ENCODE measurements at places on chromosomes 6 and 20. TPM values are rescaled to one million over a fixed set of nuclear protein-coding genes. Genes with fewer than 3 reads are reported as not detected.

The ARMH2 gene
- not detected for total RNA-seq

The FRS3 gene
- total RNA-seq: 2.4 TPM

The SPINT4 gene
- not detected for total RNA-seq

The SPATS1 gene
- total RNA-seq: 0.18 TPM

GRCh38 chr6:106381881-106382280, 21.4 kb downstream of the CRYBG1 start:
- H3K36me3 ChIP-seq: no peaks in the 10 kb centered on the region
- H3K27me3 ChIP-seq: no peaks in the 10 kb centered on the region
- H3K27ac ChIP-seq: no peak overlapping the region
- no peak overlapping the region for H3K4me3 ChIP-seq

DNA sequence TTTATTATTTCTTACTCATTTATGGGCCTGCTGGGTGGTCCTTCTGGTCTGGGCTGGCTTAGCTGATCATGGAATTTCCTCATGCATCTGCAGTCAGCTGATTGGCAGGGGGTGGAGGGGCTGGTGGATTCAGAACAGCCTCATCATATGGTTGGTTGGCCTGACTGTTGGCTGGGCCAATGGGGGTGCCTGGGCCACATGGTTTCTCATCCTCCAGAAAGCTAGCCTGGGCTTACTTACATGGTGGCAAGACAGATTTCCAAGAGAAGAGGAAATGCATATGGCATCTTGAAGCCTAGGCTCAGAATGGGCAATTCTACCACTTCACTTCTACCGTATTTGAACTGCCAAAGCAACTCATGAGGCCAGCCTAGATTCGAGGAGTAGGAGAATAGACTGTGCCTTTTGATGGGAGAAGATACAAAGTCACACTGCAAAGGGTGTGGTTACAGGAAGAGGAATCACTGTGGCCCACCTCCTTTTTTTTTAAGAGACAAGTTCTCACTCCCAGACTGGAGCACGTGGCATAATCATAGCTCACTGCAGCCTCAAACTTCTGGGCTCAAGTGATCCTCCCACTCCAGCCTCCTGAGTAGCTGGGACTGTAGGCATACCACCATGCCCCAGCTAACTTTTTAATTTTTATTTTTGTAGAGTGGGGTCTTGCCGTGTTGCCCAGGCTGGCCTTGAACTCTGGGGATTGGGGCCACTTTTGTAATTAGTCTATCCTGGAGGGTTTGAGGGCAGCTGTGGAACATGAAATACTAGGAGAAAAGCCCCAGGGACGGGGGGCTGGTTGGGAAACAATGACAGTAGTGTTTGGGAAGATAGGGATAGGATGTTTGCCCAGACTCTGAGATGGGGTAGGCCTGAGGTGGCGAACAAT, 47.6 kb upstream of the RNF24 start:
- peaks cover 4% of the 10 kb centered on the region for H3K4me1 ChIP-seq
- no peaks in the 10 kb centered on the region for H3K27me3 ChIP-seq
- no peak for DNase-seq
- no peaks in the 10 kb centered on the region for H3K36me3 ChIP-seq
- H3K27ac ChIP-seq: peak overlapping the region; percentile 59

GRCh38 chr6:89353118-89353556, 615 bp upstream of the UBE2J1 start:
- H3K27ac ChIP-seq: peak overlapping the region; percentile 99
- peaks cover 4% of the 10 kb centered on the region for H3K4me1 ChIP-seq
- H3K27me3 ChIP-seq: no peaks in the 10 kb centered on the region
- no peaks in the 10 kb centered on the region for H3K36me3 ChIP-seq
- peak overlapping the region; percentile 64 for H3K4me3 ChIP-seq
- DNase-seq: no peak

GRCh38 chr20:25296094-25297093, 48.5 kb downstream of the PYGB start:
- H3K27ac ChIP-seq: peak overlapping the region; percentile 46
- H3K36me3 ChIP-seq: no peaks in the 10 kb centered on the region
- no peak for DNase-seq
- peaks cover 8% of the 10 kb centered on the region for H3K4me1 ChIP-seq
- H3K27me3 ChIP-seq: no peaks in the 10 kb centered on the region

DNA sequence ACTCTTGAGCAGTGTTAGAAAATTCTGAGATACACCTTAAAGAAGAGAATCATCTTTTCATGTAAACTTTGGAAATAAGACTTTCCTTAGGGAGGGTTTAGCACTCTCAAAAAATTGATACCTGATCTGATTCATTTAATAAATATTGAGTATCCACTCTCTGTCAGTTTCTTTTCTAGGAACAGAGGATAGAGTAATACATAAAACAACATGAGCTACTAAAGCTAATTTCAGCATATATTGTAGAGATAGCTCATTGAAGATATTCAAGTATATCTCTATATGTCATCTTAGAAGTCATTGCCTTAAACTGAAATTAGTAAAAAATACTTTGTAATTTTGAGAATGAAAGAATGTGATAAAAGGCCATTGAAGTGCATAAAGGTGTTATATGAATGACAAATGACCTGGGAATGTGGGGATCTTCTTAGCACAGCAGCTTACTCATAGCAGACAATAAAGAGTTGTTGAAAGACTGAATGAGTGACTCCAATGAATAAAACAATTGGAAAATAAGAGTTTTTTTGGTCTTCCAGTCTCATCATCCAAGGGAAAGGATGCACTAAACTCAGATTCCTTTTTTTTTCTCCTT, 29.2 kb downstream of the RHAG start:
- DNase-seq: no peak
- H3K4me3 ChIP-seq: no peak overlapping the region
- peaks cover 3% of the 10 kb centered on the region for H3K27me3 ChIP-seq
- H3K4me1 ChIP-seq: no peaks in the 10 kb centered on the region
- H3K27ac ChIP-seq: no peak overlapping the region

DNA sequence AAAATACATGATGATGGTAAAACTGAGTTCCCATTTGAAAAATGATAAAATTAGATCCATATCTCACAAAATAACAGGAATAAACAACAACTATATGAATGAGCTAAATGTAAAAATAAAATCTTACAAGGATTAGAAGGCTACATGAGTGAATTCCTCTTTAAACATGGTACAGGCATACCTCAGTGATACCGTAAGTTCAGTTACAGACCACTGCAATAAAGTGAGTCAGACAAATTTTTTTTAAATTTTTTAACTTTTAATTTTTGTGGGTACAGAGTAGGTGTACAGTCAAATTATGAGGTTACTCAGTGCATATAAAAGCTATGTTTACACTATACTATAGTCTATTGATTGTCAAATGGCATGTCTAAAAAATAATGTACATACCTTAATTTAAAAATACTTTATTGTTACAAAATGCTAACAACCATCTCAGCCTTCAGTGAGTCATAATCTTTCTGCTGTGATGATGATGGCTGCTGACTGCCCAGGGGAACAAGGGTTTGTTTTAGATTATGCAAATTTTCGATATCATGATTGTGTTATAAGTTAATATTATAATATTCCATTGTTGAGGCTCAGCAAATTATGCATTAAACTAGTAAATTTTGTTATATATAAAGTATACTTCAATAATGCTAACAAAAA, 222.8 kb upstream of the RUNX2 start:
- no peak for DNase-seq
- H3K36me3 ChIP-seq: no peaks in the 10 kb centered on the region
- H3K27me3 ChIP-seq: no peaks in the 10 kb centered on the region
- H3K4me3 ChIP-seq: no peak overlapping the region

DNA sequence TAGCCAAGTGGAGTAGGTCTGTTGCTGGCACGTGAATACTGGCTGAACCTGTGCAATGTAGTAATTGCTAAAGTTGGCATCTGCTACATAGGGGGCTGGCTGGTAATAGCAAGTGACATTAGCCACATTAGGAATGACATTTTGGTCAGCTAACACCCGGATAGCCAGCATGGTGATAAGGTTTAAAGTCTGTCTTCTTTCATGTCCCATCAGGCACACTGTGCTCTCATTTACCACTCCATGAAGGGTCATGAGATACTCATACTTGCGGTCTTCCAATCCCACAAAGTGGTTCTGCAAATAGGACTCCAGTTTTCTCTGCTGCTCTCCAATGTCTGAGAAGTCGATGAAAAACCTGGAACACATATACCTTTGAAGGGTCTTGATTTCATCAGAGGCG, 2.8 kb downstream of the TENT5A start:
- no peaks in the 10 kb centered on the region for H3K27me3 ChIP-seq
- no peak for DNase-seq
- no peaks in the 10 kb centered on the region for H3K4me1 ChIP-seq
- no peak overlapping the region for H3K4me3 ChIP-seq
- H3K36me3 ChIP-seq: no peaks in the 10 kb centered on the region
- no peak overlapping the region for H3K27ac ChIP-seq

- H3K4me3 ChIP-seq: no peak overlapping the region
- no peak for DNase-seq
- H3K27me3 ChIP-seq: no peaks in the 10 kb centered on the region
- no peaks in the 10 kb centered on the region for H3K36me3 ChIP-seq
These were observed 273.0 kb downstream of the TFAP2A start for GRCh38 chr6:10141746-10142443.

DNA sequence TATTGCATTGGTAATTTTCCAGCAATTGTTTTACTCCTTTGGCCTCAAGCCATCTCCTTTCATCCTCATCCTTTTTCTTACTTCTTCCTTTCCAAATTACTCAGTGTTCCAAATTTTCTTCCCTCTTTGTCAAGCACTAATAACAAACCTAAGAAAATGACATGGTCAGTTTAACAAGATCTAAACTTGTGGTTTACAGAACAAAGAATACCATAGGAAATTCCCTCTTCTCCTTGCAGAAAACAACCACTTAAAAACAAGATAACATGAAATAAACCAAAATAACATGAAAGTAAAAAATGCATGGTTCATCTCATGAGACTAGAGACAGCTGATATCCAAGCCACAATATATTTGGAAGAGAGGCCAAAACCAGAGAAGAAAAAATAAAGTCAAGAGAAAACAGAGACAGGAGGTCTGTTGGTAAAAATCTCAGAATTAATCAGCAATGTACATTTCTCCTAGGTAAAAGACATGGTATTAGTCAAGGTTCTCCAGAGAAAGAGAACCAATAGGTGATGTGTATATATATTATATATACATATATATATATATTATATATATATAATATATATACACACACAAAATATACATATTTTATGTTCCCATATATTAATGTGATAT, 51.0 kb upstream of the SENP6 start:
- H3K27ac ChIP-seq: no peak overlapping the region
- no peaks in the 10 kb centered on the region for H3K36me3 ChIP-seq
- H3K27me3 ChIP-seq: no peaks in the 10 kb centered on the region
- no peak overlapping the region for H3K4me3 ChIP-seq
- DNase-seq: no peak

Data from pancreas (tissue), 10 donors.